ENCODE measurements at places on chromosomes 5 and 9.

GRCh38 chr5:80193401-80193800 is 62.4 kb downstream of the SERINC5 start:
- DNase-seq, result no peak

DNA sequence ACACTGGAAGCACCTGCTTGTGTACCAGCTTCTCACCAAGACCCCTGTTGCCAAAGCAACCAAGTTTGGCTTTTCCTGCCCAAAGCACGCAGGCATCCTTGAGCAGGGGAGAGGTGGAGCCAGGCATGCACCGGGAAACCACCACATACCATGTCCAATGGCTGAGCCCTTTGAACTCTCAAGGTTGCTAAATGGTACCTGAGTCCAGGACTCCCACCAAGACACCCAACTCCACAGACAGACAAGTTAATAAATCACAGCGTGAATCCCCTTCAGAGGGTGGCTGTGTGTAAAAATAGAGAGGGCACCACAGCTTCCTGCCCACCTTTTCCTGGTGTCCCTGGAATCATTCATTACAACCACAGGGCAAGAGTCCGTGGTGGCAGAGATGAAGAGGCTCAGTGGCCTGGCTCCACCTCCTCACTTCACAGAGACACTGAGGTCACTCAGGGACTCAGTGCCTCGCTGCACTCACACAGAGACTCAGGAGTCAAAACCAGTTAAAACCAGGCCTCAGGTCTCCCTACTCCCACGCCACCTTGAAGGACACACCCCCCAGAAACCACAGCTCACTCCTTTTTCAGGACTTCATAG is 143.7 kb downstream of the C5orf15 start:
- no peak for DNase-seq

GRCh38 chr5:52943808-52944207 is 45.3 kb upstream of the ITGA2 start:
- no peak for DNase-seq

DNA sequence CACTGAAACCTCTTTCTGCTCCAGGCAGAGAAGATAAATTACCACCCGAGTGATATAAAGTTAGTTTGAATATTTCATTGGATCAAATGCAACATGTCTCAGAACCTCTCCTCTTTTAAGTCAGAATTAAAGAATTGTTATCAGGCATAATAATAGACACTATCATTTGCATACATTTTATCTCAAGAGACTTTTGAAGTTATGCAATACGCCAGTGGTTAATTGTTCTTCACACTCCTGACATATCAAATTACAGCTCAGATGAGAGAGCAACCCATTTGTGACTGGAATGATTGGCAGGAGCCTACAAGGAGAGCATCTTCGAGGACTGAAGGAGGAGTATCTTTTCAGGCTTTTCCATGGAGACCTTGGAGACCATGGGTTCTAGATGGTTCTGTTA is 452.2 kb downstream of the KDM4C start:
- peak; percentile 44 for DNase-seq

- no peak for DNase-seq
Observed at GRCh38 chr5:177133096-177133852, at the start of gene NSD1. Gene NSD1, plus strand, starts transcription at chr5:177133773. Its CDS starts 1,331 bp downstream, at chr5:177135104.

DNA sequence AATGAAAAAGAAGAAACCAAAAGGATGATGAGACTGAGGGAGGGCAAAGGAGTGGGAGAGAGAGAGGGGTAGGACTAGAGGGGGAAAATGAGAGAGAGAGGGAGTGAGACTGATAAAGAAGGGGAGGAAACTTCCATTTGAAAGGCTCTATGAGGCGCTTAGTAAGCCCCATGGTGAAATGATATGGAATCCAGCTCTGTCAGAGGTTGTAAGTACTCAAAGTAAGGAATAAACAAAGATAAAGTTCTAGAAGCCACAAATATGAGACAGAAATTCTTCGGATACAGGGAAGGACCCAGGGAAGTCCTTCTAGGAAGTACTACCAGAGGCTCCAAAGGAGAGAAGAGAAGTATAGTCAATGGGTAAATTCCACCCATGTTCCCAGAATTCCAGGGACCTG is 21.7 kb upstream of the VLDLR start:
- no peak for DNase-seq

- DNase-seq, result no peak
Observed at GRCh38 chr5:107112216-107112615, 558.5 kb downstream of the EFNA5 start.

- DNase-seq, result no peak
Observed at GRCh38 chr9:2916382-2916985, 72.6 kb upstream of the PUM3 start.

GRCh38 chr9:130444565-130445221 is at the start of gene ASS1:
Gene ASS1, plus strand, starts transcription at chr9:130444961. Its CDS starts 7,268 bp downstream, at chr9:130452229.
- DNase-seq, result no peak

GRCh38 chr5:35483191-35483590 is 134.5 kb upstream of the SPEF2 start:
- no peak for DNase-seq

DNA sequence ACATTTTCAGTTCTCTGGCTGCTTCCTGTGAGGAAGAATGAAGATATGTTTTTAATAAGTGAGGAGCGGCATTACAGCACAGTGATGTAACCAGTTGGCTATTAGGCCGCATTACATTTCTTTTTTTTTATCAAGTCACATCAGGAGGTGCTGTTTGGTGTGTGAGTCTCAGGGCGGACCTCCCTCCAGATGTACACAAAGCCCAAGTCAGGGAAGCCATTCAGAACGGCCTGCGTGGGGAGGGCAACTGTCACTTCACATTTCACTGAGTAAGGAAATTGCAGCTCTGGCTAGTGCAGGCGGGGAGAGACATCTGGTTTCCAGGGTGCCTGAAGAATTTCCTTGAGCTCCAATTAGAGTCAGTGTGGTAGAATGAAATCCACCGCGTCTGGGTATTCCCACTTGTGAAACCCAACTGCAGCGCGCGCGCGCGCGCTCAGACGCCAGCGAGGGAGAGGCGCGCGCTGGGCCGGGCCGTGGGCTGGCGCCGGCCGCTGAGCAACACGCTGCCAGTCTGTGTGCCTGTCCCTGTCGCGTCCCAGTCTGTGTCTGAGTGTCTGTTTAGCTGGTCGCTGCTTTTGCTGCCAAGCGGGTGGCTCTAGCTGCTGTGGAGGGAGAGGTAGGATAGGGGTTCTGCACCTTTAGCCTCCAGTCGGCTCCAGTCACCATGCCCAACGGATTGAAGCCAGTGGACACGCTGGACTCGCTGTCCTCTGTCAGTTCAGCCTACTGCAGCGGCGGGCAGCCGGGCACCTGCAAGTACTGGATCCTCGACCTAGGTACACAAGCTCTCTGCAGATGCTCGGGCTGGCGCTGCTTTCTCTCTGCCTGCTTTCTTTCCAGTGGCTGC is 140.8 kb upstream of the OTULINL start:
- DNase-seq, result no peak

GRCh38 chr9:90107726-90108655 is 503.2 kb downstream of the GADD45G start:
- no peak for DNase-seq

DNA sequence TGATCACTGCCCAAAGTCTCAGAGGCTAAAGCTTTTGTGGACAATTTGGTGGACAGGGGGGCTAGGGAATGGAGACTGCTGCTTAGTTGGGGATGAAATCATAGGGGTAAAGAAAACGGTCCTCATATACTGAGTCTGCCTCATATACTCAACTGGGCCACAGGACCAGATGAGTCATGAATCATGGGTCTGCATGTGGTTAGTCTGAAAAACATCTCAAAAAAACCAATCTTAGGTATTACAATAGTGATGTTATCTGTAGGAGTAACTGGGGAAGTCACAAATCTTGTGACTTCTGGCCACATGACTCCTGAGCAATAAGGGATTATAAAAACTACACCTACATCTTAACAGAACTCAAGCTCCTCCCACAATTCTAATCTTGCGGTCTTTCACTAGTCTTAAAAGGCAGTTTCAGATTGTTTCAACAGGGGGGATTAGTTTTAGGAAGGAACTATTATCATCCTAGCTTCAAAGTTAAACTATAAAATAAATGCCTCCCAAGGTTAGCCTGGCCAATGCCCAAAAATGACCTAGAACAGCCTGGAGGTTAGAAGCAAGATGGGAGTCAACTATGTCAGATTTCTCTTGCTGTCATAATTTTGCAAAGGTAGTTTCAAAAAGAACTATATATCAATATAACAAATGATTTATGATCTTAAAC is 17.5 kb downstream of the TMEM161B start:
- no peak for DNase-seq

DNA sequence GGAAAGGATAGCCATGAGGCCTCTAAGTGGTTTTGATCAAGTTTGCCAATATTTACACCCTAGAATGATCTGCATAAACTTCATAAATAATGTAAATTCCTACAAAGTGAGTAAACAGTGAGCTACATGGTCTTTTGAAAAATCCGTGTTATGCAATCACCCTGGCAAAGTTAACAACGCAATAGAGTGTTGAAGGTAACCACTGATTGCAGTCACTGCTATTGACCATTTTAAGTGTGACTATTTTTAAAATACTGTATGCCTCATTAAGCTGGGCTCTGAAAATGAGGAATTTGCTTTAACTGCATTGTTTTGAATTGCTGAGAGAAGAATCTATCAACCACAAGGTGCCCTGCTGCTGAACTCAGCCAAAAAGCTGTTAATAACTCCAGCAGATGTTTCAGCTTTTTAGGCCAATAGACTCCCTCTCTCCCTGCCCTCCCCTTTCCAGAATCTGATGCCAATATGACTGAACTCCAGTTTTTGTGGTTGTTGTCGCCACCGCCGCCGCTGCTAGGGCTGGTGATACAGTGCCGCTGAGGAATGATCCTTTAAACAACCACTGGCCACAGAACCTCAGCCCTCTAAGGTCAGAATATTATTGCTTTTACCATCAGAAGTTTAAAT is 35.3 kb upstream of the SMARCA2 start:
- DNase-seq, result no peak

GRCh38 chr5:71666321-71666720 is 52.8 kb upstream of the CARTPT start:
- no peak for DNase-seq

DNA sequence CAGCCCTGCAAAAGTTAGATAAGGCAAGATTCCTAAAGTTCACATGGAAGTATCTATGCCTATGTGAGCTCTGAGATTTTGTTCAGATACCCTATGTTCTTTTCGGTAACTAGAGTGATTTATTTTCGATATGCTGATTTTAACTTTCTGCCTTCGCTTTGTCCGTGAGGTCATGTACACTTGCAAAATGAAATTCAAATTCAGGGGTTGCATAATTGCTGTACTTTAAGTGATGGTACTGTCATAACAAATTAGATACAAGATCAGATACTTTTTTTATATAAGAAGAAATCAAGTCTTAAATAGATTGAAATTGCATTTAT is 350 bp upstream of the ECPAS start:
- no peak for DNase-seq

- no peak for DNase-seq
Observed at GRCh38 chr5:112685931-112686330, 51.8 kb upstream of the APC start.

GRCh38 chr5:111999286-111999685 is 242.3 kb upstream of the NREP start:
- no peak for DNase-seq

Data from NCI-H1436 treated with DMSO at 0.1 percent for 48 hours (cell line).